ENCODE measurements at places on chromosomes 2 and 18.

- DNase-seq = no peak
Observed at GRCh38 chr2:109130723-109130995, 1.7 kb downstream of the SH3RF3 start.

- no peak for DNase-seq
Observed at GRCh38 chr18:45765796-45766195, 41.8 kb downstream of the SLC14A1 start.

- DNase-seq = peak; percentile 62
Observed at GRCh38 chr2:239882331-239882732, 142.8 kb downstream of the NDUFA10 start.

DNA sequence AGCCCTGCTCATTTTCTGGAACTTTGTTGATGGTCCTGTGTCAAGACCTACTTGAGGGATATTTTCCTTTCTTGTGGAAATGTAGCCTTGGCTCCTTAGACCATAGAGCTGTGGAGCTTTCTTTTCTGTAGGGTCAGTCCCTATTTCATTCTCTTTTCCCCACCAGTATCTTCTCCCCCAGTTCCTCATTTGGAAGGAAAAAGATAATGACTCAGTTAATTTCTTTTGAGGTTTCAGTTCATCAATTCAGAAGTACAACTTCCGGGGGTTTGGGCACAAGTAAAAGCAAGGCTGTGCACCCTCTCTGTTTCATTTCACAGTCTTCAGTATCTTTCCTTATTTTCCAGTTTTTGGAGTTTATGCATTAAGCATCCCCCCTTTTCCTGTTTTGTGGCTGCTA is 70.7 kb downstream of the CDC42EP3 start:
- no peak for DNase-seq

GRCh38 chr18:13710414-13710831 is 15.9 kb downstream of the FAM210A start:
- no peak for DNase-seq

DNA sequence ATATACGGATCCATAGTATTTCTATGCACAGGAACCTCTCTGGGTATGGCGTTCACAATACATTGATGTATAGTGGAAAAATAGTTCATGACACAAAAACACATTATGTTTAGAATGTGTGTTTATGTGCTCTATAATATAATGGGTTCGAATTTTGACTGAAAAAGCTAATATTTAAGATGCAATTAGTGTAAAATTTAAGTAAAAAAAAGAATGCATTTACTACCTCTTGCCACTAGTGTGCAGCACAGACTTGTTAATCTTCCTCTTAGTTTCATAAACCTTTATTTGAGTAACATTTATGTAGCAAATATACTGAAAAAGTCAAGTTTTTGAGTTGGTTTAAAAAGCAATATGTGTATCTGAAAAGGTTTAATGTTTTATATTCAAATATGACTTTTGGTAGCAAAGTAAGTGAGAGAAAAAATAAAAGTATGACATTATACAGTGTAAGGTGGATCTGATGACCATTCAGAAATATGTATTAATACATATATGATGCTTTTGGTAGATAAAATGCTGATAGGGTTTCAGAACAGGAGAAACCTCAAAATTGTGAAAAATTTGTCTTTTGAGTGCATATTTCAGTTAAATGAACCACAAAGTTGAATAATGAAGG is 49.4 kb downstream of the CCDC102B start:
- no peak for DNase-seq

- DNase-seq = no peak
Observed at GRCh38 chr2:190841707-190842505, 38.7 kb upstream of the GLS start.

GRCh38 chr2:240425236-240425615 is 10.2 kb upstream of the GPC1 start:
- DNase-seq = no peak

- no peak for DNase-seq
Observed at GRCh38 chr18:77481541-77481940, 231.9 kb downstream of the GALR1 start.

DNA sequence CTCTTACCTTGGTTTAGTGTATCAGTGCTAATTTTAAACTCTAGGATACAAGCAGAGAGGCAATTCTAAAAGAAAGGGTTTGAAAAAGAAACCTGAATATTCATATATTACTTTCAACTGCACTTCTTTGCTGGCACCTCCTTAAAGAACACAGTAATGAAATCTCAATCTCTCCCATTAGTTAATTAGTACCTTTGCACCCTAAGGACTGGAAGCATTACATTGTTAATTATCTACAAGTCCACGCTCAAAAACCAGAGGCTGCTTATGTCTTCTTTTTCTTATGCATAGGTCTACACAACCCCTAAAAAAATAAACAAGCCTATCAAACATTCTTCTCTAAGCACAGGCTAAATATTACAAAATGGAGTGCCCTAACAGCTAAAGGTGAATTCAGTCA is 20.2 kb downstream of the EPHA4 start:
- DNase-seq = no peak

- no peak for DNase-seq
Observed at GRCh38 chr2:134917360-134917865, 1.2 kb upstream of the CCNT2 start.

GRCh38 chr2:147679191-147679954 is 165.5 kb upstream of the ACVR2A start:
- DNase-seq = peak; percentile 73

- DNase-seq = no peak
Observed at GRCh38 chr2:234289834-234290590, 206.9 kb downstream of the ARL4C start.

DNA sequence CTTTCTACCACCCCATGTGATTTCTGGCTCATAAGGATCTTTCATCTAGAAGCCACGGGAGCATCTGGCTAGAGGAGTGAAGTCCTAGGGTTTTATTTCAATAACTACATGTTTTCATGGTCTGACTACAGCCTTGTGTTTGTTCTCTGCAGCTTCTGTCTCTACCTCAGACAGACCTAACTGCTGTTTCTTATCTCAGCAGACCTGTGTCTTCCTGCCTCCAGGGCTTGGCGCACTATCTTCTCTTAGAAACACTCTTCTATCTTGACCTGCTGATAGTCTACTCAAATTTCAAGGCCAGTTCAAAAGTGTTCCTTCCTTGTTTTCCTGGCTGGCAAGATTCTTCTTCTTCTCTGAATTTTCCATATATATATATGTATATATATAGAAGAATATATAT is 11.0 kb upstream of the TRIB2 start:
- no peak for DNase-seq
